ENCODE measurements at places on chromosomes 5 and 9. TPM values are rescaled to one million over a fixed set of nuclear protein-coding genes. Genes with fewer than 3 reads are reported as not detected.

Gene LURAP1L
- 21.0 TPM for polyA plus RNA-seq

Gene ARSI
- 2.6 TPM for polyA plus RNA-seq

DNA sequence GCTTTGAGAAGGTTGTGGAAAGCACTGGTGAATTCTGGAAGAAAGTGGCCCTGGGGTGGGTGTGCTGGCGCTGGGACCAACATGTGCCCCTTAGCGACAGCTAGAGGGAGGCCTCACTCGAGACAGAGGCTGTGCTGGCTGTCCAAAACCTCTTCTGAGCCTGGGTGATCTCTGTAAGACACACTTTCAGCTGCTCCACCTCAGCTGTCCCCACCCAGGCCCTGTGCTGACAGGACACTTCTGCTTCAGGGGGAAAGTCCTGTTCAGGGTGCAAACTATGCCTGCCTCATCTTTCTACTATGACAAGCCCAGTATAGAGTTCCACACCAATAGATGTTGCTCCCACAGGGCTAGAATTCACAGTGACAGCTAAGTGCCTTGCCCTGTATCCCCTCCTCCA lies 426.4 kb downstream of the MED10 start:
- DNase-seq = no peak

Gene PLAC8L1
- 0.76 TPM for polyA plus RNA-seq

Gene GPR151
- polyA plus RNA-seq = not detected

Gene OR13D1
- polyA plus RNA-seq = not detected

All from renal cortex interstitium (tissue), 15 donors.